ENCODE measurements at places on chromosomes 16 and 17.
A peak's percentile ranks its signal among the peaks of the same experiment; 100 is the strongest.

- no peak for DNase-seq
These were observed 3.2 kb downstream of the KIFC3 start for GRCh38 chr16:57798953-57799599.

DNA sequence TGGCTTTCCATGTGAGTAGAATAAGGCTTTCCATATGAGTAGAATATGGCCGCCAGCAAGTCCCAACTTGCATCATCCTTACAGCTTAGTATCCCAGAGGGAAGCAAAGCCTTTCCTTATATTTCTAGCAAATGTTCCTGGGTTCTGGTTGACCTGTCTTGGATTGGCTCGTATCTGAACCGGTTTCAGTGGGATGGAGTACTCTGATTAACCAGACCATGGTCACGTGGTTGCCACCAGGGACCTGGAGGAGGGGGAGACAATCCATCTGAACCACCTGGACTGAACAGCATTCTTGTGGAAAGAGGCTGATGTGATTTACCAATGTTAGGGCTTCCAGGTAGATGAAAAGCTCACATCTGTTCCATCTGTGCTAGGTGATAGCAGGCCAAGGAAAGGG is 89.0 kb downstream of the SHISA6 start:
- no peak for DNase-seq

GRCh38 chr17:7855660-7856010 is 769 bp downstream of the TMEM88 start:
- DNase-seq = no peak

GRCh38 chr17:4534515-4534914 is 20.7 kb downstream of the MYBBP1A start:
- DNase-seq = no peak

GRCh38 chr17:68776451-68776850 is 175.3 kb upstream of the FAM20A start:
- no peak for DNase-seq

GRCh38 chr17:50173335-50173941 is 7.6 kb downstream of the SGCA start:
- DNase-seq = no peak

- DNase-seq = no peak
These were observed 49.7 kb downstream of the TOX3 start for GRCh38 chr16:52497067-52497816.

GRCh38 chr17:3977387-3977786 is 13.2 kb upstream of the ATP2A3 start:
- no peak for DNase-seq

DNA sequence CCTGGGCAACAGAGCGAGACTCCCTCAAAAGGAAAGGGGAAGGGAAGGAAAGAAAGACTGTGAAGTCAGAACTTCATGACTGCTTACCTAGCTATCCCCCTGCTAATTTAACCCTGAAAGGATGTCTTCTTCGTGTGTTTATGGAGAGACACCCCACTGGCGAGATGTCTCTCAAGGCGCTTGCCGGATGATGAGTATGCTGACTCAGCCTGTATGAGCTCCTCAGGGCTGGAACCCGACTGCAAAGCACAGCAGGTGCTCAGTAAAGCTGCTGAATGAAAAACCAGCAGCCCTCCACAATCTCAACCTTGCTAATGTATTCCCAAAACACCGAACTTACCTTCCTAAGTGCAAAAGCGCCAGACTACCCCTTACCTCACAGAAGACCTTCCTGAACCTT is 2.3 kb downstream of the ANKFY1 start:
- no peak for DNase-seq

DNA sequence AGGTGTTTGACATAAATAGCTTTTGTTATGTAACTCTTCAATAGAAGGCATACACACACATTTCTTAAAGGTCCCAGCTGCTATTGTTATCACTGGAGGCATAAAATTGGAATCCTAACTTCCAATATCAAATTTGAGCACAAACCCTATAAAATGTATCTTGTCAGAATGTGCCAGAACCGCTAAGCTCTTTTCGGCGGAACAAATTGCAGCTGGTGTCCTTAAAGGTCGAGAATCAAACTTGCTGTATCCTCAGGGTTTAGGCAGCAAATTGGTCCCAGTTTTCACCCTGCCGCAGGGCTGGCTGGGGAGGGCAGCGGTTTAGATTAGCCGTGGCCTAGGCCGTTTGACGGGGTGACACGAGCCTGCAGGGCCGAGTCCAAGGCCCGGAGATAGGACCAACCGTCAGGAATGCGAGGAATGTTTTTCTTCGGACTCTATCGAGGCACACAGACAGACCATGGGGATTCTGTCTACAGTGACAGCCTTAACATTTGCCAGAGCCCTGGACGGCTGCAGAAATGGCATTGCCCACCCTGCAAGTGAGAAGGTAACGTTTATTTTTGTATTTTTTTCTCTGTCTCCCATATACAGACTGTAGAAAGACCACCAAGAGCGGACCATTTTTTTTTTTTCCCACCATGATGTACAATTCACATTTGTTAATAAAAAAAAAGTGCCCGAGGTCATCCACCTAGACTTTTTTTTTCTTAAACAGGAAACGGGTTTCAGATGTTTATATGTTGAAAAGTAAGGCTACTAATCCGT is 297.1 kb downstream of the IRF8 start:
- no peak for DNase-seq

- DNase-seq = no peak
These were observed 15.4 kb downstream of the GPT2 start for GRCh38 chr16:46899443-46900143.

- DNase-seq = no peak
These were observed 6.0 kb downstream of the ZNF213 start for GRCh38 chr16:3140603-3141427.

DNA sequence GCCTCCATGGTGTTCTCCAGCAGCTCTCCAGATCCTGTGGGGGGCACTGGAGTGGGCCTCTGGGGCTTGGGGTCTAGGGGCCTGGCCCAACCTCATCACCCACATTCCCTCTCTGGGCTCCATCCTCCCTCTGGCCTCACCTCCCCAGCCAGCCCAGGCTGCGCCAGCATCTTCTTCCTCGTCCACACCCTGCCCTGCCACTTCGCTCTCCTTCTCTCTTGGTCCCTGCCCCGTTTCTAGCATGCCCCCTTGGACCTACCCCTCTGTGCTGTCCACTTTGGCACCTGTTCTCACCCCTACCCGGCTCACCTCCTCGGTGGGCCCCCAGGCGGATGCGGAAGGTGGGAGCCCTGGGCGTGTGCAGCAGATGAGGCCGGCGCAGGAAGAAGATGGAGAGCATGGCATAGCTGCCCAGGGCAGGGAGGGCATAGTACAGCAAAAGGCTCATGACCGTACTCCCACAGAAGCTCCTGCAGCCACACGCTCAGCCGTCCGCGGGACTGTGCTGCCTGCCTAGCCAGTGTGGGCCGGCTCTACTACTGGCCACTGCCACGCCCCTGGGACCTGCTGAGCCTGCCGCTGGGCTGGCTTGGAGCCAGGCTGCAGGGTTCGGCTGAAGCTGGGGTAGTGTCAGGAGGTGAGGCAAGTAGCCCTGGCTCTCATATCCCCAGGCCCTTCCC is at the start of gene GDPD3:
TSS of gene GDPD3 (minus strand) at position 507 of the 680 bp plus-strand sequence. CDS start at position 448, 59 bp downstream.
- DNase-seq = no peak

- no peak for DNase-seq
These were observed 80.2 kb downstream of the ZDHHC7 start for GRCh38 chr16:84931107-84931494.

DNA sequence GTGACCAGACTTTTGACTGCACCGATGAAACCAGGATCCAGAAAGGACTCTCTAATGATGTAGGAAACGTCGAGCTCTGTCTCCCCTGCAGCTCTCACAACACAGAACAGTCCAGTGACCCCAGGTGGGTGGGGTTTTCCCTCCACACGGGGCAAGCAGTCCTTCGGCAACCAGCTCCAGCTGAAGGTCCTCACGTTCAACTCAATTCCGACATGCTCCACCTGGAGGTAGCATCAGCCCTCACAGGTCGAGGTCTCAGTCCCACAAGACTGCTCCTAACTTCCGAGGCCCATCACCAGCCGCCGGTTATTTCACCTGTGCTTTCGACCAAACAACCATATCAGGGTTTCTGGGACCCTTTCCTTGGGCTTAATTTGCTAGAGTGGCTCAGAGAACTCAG is 28.2 kb downstream of the ITGAE start:
- DNase-seq = no peak

- DNase-seq = no peak
These were observed 472.8 kb downstream of the MAF start for GRCh38 chr16:79127766-79128165.

GRCh38 chr17:74961657-74962350 is 10.8 kb downstream of the HID1 start:
- DNase-seq = peak; percentile 92

DNA sequence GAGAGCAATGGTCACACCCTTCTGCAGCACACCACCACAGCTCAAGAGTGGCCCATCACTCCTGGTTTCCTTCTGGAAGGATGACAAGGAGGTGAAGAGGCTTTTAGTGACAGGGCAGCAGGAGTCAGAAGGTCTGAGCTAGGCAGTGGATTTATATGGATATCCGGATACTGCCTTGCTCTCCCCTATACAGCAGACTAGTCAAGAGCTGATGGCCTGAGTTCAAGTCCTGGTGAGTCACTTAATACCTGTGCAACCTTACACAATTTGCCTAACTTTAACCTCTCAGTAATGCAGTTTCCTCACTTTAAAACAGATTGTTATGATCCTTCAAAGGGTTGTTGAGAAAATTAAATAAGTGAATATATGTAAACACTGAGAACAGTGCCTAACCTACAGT is 22.9 kb downstream of the MYO18A start:
- no peak for DNase-seq

- no peak for DNase-seq
These were observed 69.9 kb upstream of the CDH5 start for GRCh38 chr16:66296591-66296990.

DNA sequence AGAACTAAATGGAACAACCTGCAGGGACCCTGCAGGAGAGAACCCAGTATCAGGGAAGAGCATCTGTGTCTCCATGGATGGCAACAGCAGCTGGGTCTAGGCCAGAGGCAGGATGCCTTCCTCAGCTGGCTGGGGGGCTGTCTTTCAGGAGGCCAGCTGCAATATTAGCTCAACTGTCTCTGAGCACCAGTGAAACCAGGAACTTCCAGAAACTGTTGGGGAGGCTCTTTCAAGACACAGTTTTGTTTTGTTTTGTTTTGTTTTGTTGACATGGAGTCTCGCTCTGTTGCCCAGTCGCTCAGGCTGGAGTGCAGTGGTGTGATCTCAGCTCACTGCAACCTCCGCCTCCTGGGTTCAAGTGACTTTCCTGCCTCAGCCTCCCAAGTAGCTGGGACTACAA is 7.6 kb downstream of the GPR142 start:
- no peak for DNase-seq

GRCh38 chr17:29613352-29613837 is 9.3 kb downstream of the CORO6 start:
- peak; percentile 97 for DNase-seq

GRCh38 chr16:65308506-65308905 is 186.6 kb upstream of the CDH11 start:
- DNase-seq = no peak
